SK-MEL-5 (cell line): ENCODE measurements at places on chromosomes 6 and 20. TPM values are rescaled to one million over a fixed set of nuclear protein-coding genes. Genes with fewer than 3 reads are reported as not detected.

GRCh38 chr6:184161-184700 is 108.1 kb upstream of the DUSP22 start:
- DNase-seq: no peak

DNA sequence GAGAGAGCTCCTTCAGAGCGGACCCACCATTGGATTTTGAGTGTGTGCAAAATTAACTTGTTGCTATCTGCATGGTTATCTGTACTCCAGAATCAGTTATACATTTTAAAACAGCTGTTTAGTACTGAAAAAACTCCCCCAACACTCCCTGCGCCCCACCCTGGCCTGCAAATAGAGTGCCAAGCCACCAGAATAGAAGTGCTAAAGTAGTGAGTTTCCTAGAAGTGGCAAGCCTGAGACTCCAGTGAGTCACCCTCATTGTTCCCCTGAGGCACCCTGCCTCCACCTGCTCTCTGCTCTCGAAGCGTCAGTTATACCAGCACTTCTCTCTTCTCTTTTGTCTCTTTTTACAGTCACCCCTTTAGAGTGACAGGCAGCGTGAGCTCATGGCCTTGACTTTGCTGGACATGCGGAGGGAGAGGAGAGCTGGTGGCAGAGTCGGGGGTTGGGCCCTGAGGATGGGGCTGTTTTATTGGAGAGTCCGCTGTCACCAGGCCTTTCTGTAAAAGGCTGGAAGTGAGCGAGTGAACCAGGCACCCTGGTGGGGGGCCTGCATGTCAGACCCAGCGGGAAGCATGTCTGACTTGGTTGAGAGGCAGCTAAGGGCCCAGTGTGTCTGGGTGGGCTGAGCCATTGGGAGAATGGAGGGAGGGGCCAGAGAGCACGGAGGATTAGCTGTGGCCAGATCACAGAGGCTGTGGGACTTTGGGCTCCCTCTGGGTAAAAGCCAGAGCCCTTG is 10.4 kb downstream of the IGF2R start:
- DNase-seq: no peak

DNA sequence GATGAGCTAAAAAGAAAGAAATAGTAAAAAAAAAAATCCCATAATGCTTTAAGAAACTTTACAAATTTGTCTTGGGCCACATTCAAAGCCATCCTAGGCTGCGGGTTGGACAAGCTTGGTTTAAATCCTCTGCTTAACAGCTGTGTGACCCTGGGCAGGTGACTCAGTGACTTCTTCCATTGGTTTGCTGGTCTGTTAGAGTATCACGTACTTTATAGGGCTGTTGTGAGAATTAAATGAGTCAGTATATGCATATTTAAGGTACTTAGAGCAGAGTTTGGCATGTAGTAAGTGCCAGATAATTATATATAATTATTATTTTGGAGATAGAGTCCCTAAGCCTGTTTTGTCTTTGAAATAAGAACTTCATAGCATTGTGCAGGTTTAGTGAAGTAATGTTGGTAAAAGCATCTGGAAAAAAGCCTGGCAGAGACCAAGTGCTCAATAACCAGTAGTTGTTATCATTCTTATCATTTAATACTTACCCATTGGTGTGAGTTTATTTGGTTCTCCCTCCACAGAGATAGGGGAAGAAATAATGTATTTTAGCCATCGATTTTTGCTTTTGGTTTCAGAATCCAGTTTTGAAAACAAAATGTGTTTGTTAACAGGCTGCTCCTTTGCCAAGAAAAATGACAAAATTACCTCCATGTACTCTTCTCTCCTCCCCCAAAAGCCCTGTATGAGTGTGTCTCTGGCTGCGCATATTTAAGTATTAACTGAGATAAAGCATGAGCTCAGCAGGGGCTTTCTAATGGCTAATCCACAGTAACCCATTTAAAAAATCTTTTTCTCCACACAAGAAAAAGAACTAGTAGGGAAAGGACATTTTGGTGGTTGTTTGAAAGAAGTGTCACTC is 67.2 kb downstream of the FOXO3 start:
- no peak for DNase-seq

The TUBB2B gene
- 26.6 and 28.6 TPM in 2 replicates for total RNA-seq

The ADGRF4 gene
- 0.05 and 0.11 TPM in 2 replicates for total RNA-seq
